ENCODE measurements at places on chromosomes 3 and 15.

DNA sequence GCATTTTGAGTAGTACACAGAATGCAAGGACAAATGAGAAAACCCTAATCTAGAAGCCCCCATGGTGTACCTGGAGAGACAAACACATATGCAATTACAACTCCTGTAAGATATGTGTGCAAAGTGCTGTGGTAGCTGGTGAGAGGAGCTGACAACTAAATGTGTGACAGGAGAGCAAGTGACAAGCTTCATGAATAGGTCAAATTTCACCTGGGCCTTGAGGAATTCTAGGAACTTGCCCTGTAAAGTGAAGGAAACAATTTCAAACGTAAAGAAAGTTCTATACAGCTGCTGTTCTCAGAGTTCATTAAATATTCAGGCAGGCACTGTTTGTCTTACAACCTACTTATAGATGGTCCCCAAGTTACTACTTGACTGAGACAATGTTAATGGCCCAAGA, 437.0 kb downstream of the TUSC7 start:
- no peak for DNase-seq

DNA sequence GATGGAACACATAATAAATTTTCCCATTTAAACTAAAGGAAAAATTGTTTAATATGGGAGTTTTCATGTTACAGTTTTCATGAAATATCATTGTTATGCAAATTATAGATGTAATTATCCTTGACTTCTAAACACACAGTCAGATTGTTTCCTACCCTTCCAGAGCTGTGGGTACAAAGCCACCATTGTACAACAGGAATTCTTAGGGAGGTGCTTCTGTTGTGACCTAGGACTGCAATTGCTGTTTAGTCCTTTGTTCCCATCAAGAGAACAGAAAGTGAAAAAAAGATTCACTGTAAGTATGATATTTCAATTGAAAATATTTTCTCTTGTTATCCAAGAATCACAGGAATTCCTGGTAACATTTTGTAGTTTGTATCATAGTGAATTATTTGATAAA, 455.3 kb upstream of the NAALADL2 start:
- DNase-seq: no peak

GRCh38 chr15:51079226-51079625, 15.5 kb downstream of the TNFAIP8L3 start:
- DNase-seq: no peak

DNA sequence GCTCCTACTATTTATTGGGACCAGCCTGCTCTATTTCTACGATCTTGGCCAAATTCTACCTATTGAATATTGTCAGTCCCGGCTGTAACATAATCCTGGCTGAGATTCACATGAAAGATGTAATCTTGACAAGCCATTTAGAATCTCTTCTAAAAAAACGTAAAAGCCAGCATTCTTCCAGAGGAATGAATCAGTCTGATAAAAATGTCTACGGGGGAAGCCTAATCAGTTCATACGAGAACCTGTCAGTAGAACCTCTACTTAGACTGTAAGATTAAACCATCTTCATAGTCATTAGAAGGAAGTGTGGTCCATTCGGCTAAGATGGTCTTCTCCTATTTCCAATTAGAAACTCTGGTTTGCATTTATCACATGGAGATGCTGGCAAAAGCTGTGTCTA, 147.2 kb upstream of the WNT5A start:
- DNase-seq: no peak

- no peak for DNase-seq
Observed at GRCh38 chr3:100127792-100128191, 13.5 kb upstream of the FILIP1L start.

GRCh38 chr3:180802837-180803236, 109.6 kb upstream of the FXR1 start:
- no peak for DNase-seq

DNA sequence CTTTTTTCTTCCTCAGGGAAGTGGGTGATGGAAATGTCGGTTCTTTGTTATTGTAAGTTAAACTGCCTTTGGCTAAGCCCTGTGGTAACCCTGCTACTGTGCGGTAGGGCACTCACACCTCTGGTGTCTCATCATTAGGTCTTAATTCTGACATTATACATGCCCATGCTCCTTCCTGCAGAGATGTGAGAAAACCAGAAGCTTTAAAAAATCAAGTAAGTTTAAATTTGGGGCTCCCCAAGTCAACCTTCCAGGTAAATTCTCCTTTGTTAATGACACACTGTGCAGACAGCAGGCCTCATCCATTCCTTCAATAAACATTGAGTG, 155.8 kb downstream of the FAM43A start:
- DNase-seq: no peak

- DNase-seq: no peak
Observed at GRCh38 chr3:110650741-110651140, 420.9 kb upstream of the NECTIN3 start.

DNA sequence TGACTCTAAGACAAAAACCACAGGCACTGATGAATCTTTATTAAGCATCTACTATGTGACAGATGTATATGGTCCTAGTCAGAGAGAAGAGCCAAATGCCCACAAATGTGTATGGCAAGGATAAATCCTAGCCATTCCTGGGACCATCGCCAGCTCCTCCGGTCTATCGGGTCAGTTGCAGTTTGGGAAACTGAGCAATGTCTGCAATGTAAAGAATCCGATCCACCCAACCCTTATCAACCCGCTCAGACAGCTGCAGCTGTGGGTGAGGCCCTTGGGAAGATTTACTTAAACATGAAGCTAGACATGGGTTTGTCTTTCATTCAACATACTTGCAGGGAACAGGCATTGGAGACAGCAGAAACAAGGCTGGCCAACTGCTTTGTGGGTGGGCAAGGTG, 40.5 kb upstream of the CDV3 start:
- DNase-seq: no peak

DNA sequence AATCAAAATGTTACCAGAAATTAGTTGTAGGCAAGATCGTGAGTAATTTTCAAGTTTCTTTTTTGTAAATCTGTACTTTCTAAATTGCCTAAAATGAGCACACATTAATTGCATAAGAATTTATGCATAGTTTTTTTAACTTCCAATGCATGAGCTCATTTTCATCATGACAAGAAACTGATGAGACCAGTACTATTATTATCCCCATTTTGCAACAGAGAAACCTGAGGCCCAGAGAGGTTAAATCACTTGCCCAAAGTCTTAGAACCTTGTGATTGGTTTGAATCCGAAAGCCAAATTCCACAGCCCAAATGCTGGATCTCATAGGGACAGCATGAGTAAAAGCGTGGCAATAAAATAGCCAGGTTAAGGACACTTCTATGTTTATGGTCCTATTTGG, 274.7 kb downstream of the ERC2 start:
- peak; percentile 31 for DNase-seq

DNA sequence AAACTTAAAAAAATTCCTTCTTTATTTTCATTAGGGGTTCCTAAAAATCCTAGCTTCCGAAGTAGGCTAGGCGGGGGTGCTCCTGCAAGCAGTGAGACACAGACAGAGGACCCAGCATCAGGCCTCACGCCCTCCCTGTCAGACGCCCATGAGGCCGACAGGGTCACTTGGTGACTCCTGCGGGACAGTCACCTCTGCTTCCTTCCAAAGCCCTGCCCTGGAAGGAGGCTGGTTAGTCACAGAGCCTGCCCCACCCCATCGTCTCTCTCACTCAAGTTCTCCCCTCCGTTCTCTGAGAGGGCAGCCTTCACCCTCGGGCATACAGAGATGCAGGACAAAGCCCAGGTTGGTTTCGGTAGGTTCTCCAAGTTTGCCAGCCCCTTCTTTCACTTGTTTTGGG, 38.6 kb downstream of the EHD4 start:
- DNase-seq: peak; percentile 68

DNA sequence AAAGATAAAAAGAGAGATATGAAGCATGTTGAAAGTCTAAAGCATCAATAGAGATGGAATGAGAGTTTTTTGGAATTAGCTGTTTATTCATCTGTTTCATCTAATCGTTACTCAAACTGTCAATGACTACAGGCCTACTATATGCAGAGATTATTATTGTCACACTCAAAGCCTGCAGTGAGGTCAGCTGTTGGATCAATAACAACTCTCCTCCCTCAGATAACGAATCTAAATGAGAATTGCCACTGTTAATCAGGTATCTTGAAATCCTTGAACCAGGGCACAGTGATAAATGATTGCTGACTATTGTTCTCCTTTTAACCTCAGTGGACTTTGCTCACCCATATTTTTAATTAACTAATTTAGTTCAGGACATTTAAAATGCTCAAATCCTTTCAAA, 192.3 kb upstream of the SGO1 start:
- DNase-seq: no peak

GRCh38 chr3:51269466-51269865, 115.6 kb upstream of the MANF start:
- DNase-seq: no peak

DNA sequence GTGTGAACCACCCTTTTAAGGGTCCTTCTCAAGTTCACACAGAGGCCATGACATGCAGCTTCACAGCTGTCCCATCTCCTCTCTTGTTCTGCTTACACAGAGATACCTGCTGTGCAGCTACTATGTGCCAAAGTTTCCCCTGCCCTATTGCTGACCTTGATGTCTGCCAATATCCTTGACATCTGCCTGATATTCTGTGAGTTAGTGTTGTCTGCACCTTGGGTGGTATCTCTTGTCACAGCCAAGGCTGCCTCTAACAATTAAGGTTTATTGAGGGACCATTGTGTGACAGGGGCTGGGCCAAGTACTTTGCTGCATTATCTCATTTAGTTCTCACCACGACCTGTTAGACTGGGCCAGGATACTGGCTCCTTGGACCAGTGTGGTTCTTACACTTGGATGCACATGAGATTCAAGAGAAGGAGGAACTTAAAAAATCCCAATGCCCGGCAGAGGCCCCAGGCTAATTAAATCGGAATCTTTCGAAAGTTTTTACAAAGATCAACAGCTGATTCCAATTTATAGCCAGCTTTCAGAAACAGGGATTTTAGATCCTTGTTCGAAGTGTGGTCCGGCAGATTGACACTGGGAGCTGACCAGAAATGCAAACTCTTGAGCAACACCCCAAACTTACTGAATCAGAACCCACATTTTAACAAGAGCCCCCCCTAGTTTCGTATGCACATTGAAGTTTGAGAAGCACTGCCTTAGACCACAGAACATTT, 178.6 kb downstream of the SATB1 start:
- DNase-seq: no peak

Measured in inflammatory macrophage treated with lipopolysaccharide for 4 hours (primary cell).